ENCODE measurements at places on chromosomes 2 and 18.

GRCh38 chr2:235666213-235666781 lies 172.5 kb downstream of the AGAP1 start:
- DNase-seq, result no peak

- no peak for DNase-seq
Measured at GRCh38 chr2:85278361-85278760, 49.4 kb downstream of the TGOLN2 start.

- DNase-seq, result no peak
Measured at GRCh38 chr18:41131050-41131449, 824.0 kb upstream of the PIK3C3 start.

GRCh38 chr18:58394602-58395425 lies 234.1 kb downstream of the ALPK2 start:
- DNase-seq, result no peak

GRCh38 chr2:132559921-132560320 lies 110.1 kb downstream of the LYPD1 start:
- no peak for DNase-seq

DNA sequence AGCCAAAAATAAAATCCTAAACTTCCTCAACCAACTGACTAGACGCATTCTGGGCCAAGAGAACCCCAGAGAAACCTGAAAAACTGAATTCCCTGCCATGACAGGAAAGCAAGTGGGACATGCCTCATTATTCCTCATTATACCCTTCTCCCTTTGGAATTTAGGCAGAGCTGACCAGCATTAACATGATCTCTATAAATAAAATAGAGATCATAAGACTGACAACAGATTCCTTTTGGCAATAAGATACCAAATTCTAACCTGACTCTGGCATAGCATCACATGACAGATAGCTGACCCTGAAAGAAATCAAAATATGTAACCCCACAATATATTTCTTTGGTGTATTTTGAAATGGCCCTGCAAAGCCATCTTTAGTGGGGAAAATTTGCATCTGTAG lies 277.8 kb upstream of the SLC14A2 start:
- no peak for DNase-seq

- no peak for DNase-seq
Measured at GRCh38 chr2:28639836-28640235, 111.8 kb upstream of the PPP1CB start.

DNA sequence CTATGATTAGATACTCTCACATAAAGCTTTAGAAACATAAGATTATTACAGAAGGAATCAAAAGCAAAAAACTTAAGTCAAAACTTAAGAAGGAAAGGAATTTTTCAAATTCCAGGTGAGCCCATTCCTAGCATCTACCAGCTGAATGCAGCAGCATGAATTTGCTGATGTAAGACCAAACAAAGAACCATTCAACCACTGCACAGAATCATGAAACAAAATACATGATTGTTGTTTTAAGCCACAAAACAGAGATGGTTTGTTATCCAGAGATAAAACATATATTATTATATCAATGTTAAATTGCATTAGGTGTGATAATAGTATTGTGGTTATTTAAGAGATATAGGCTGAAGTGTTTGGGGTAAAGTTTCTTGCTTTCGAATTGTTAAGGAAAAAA lies 29.0 kb downstream of the PIGN start:
- no peak for DNase-seq

DNA sequence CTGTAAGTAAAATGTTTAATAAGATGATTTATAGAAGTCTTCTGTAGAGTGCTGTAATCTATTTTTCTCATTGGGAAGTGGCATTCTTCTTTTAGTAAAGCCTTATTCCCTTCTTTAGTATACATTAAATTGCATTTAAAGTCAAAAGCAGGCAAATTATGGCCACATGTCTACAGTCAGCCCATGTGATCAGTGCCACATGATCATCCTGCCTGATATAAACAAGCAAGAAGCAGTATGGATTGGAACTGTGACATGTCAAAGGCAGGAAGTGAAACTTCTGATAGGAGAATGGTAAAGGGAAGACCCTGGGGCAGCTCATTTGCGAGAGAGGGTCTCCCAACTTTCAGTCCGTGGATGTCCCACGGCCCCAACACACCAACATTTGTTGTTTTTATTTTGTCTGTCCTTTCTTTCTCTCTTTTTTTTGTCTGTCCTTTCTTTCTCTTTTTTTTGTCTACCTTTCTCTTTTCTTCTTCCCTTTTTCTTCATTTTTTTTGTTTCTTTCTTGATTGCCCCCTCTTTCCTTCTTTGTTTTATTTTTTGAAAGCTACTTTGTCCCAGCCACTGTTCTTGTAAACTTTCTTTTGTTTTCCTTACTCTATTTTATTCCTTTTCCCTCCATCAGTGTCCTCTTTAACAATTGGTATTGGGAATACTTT lies 154.9 kb downstream of the DTNA start:
- DNase-seq, result no peak

DNA sequence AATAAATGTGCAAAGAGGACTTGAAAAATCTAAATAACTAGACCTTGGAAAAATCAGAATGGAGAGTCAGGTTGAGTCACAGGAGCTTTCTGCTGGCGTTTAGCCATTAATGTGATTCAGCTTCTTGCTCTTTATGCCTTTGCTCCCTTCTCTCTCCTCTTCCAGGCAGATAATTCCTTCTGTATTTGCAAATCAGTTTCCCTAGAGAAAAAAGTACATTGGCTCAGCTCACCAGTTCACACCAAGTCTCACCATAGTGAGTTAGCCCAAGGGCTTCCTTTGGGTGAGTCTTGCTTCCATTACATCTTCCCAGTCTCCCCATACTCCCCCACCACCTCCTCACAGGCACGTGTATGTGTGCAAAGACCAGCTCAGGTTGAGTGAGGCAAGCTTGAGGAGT lies 73.6 kb downstream of the CYBRD1 start:
- no peak for DNase-seq

- no peak for DNase-seq
Measured at GRCh38 chr18:35938158-35938557, 34.3 kb upstream of the RMP24 start.

DNA sequence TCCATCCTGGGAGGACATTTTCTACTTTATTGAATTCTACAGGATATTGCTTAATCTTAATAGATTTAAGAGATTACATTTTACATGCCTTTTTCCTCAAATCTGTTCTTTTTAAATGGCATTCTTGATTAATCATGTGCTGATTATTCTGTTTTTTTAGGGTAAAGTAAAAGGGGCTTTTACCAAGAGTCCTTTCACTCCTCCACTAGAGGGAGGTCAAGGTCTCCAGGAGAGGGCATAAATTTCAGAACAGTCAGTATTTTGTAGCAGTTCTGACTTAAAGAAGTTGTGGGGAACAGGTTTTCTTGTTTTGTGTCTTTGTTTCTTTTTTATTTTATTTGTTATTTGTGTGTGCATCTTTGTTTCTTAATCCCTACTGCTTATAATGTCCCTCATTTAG lies 25.4 kb downstream of the WDR75 start:
- DNase-seq, result no peak

DNA sequence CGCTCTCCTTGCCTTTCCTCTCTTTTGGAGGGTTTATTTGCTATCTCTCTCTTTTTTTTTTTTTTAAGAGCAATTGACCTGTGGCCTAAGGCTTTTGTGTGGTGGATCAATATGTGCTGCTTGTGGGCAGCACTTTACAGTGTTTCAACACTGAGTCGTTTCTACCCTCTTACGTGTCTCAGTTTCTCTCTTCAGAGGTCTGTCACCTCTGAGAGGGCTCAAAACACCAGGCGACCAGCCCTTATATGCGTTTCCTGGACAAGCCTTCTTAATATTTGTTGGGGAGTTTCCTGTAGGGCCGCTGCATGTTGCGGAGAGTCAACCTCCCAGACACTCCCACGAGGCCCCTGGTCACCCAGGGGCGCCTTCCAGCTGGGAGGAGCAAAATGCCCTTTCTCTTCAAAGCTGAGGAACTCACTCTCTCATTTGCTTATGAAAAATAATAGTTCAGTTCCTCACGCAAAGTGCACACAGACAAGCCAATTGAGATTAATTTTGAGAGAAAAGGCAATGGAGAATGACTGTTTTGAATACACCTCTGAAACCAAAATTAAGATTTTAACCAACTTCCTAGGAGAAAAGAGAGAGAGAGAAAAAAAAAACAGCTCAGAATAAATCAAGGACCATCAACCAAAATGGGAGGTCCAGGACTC lies 96.3 kb upstream of the B3GNT2 start:
- no peak for DNase-seq

DNA sequence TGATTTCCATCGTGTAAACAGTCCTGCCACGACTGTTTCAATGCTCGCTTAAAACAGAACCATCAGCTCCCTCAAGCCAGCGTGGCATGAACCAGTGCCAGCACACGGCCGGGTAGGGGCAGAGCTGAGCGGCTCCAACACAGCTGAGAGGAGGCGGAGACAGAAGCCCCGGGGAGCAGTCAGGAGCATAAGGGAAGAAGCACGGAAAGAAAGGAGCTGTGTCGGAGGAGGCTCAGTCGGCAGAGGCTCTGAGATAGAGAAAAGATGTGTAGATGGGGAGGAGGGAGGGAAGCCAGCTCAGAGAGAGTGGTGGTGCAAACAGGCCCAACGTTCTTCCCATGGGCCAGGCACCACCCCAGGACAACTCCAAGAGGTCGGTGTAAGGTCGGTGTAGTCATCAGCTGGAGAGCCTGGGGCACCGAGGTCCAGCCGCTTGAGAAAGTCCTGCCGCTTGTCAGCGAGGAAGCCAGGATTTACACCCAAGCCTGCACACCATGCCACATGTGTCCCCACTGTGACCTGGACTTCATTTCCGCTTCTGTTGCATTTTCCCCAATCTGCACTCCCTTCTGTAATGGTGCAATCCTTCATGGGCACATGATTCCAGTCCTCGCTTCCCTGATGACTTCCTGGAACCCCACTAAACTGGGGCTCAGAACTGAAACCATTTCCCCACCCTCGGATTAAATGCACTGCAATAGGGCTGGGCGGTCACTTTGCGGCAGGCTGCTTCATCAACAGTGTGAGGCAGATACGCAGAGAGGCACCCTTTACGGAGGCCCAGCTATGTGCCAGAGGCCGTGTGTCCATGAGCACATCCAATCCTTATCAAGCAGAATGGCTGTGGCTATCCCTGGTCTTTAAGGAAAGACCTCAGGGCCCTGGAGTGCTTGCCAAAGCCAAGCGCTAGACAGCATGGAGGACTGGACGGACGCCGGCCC lies 43.5 kb downstream of the CYP27C1 start:
- no peak for DNase-seq

- no peak for DNase-seq
Measured at GRCh38 chr18:79572848-79573451, 106.7 kb upstream of the CTDP1 start.

DNA sequence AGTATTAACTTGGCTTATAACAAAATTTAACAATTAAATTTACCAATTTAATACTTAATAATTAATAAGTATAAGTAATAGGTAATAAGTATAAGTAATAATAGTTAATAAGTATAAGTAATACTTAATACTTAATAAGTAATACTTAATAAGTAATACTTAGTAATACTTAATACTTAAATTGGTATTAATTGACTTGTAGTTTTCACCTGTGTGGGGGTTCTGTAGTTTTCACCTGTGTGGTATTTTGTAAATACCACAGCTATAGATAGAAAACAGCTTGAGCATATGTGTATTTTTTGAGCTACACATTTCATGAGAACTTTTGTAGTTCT lies 55.4 kb downstream of the MAPRE2 start:
- DNase-seq, result no peak

DNA sequence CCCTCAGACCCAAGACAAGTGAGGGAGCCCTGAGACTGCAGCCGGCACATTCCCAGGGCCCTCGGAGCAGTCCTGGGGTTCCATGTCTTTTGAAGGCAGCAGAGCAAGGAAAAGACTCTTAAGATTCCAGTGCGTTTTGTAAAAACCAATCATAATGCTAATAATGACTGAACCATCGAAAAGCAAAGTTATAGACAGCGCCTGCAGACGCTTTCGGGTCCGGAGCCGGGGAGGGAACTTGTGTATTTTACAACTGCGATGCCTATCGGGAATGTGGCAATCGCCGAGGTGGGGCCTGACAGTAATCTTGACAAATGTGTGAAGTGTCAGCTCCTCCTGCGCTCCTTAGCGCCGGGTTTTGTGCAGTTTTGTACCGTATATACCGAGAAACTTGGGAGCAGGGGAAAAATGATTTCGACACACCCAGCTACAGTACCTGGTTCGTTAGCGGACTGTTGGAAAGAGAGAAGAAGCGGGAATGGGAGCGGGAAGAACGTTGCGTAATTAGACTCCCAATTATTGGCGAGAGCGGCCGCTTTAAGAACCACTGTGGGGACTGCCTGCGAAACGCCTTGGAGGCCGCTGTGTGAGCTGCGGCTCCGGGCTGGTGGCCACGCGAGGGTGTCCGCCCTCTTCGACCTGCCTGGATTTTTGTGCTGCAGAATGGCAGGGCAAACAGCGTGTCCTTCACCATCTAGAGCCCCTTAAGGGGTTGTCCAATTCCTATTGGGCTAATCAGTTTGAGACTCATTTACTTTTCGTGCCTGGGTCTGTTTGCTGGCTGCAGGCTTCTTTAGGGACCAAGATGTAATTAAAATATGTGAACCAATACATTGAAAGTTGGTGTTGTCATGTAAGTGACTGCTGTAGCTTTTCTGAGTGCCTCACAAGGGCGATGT lies 2.4 kb downstream of the EPAS1 start:
- no peak for DNase-seq

DNA sequence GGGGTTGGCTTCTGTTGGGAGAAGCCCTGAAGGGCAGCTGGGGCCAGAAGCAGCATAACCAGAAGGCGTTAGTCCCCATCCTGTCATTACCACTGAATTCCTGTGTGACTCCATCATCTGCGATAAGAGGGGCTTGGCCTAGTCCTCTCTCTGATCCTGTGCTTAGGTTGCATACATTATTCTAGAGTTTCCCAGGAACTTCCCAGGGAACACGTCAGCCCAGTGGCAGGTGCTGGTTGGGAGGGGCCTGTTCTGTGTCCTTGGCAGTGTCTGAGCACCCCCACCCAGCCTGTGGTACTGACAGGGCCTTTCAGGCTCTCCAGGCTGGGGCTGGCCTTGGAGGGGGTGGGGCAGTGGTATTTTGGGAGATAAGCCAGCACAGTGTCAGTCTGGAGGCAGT lies 4.5 kb upstream of the TOGARAM2 start:
- DNase-seq, result no peak

GRCh38 chr18:8773980-8774379 lies 68.6 kb downstream of the MTCL1 start:
- no peak for DNase-seq

- no peak for DNase-seq
Measured at GRCh38 chr2:85009019-85009618, 38.2 kb downstream of the KCMF1 start.

GRCh38 chr2:102082571-102083392 lies 59.8 kb upstream of the IL1R1 start:
- peak; percentile 34 for DNase-seq

- DNase-seq, result no peak
Measured at GRCh38 chr18:62607302-62607701, 84.5 kb downstream of the ZCCHC2 start.

DNA sequence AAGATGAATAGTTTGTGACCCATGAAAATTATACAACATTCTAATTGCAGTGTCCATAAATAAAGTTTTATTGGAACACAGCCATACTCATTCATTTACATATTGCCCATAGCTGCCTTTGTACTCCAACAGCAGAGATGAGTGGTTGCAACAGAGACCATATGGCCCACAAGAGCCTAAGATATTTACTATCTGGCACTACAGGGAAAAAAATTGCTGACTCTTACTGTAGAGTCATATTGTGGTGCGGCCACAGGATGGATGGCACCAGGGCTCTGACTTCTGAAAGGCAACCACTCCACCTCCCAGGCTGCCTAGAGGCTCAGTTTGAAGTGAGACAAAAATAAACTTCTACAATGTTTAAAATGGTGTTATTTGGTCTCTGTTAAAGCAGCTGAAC lies 404.0 kb upstream of the ATP5MC3 start:
- no peak for DNase-seq
